ENCODE measurements at places on chromosomes 16 and 17.

- no peak for DNase-seq
Observed at GRCh38 chr16:70381604-70382342, 35.1 kb downstream of the DDX19A start.

- no peak for DNase-seq
Observed at GRCh38 chr17:22410136-22410535, 717.8 kb downstream of the KCNJ18 start.

DNA sequence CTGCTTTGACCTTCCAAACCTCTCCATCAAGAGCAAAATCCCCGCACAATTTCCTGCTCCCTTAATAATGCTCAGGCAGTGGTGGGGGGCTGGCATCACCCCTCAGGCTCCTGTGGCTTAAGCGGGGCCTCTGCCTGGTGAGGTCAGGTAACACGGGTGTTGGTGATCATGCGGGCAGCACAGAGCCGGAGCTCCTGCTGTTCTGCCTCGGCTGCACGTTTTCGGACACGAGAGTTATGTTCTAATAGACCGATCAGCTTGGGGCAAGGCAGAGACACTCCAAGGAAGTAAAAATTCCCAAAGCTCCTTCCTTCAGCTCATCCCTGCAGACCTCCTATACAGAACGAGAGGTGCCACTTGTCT lies 6.0 kb downstream of the NARF start:
- DNase-seq: no peak

DNA sequence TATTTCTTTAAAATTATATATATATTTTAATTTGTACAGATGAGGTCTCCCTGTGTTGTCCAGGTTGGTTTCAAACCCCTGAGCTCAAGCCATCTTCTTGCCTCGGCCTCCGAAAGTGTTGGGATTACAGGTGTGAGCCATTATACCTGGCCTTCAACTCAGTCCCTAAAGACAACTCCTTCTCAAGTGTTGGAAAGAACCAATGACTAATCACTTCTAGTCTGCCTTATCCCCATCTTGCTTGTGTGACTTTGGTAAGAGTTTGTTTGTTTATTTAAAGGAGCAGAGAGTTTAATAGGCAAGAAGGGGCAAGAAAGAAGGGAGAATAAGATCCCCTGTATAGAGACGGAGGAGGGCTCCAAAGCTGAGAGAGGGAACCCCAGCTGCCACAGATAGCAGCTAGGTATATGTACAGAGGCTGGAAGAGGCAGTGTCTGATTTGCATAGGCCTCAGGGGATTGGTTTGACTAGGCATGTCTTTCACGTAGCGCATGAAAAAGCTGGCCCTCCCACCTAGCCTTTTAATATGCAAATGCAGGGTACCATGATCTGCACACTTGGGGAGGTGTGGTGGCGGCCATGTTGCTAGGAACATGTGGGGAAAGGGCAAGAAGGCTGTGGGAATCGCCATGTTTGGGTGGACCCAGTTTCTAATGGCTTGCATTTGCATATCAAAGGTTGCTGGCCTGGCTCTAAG lies 21.5 kb downstream of the ABCC1 start:
- no peak for DNase-seq

GRCh38 chr17:18960803-18961511 lies 9.0 kb downstream of the SLC5A10 start:
- DNase-seq: no peak

DNA sequence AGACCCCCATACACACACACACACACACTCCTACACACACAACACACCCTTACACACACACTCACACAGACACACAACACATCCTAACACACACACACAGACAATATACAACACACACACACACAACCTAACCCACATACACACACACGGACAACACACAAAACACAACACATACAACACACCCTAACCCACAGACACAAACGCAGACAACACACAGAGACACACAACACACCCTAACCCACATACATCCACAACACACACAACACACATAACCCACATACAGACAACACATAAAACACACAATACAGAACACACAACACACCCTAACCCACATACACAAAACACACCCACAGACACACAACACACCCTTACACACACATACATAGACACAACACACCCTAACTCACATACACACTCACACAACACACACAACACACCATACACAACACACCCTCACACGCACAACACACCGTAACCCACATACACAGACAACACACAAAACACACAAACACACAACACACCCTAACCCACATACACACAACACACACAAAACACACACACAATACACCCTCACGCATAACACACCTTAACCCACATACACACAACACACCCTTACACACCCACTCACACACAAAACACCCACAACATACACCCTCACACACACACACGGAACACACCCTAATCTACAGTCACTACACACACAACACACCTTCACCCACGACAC lies 4.4 kb downstream of the ASGR1 start:
- DNase-seq: no peak

- no peak for DNase-seq
Observed at GRCh38 chr17:61454381-61455323, 2.4 kb downstream of the TBX4 start.

DNA sequence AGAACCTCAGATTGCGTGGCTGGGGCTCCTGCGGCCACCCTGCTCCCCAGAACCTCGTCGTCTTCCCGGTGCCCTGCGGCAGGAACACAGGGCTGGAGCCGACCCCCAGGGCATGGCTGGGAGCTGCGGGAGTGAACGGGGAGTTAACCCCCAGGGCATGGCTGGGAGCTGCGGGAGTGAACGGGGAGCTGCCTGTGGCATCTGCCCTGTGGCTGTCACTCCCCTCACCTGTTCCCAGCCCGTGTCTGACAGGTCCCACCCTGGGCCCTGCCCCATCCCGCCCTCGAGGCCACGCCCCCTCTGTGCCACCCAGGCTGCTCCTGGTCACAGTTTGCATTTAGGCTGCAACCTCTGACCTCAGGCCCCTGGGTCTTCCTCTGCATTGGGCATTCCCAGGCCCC lies 39.4 kb upstream of the ACSF3 start:
- no peak for DNase-seq

- DNase-seq: no peak
Observed at GRCh38 chr17:77443748-77444260, 303.0 kb downstream of the SEC14L1 start.

- DNase-seq: no peak
Observed at GRCh38 chr17:7141824-7142223, 27.2 kb upstream of the ASGR2 start.

DNA sequence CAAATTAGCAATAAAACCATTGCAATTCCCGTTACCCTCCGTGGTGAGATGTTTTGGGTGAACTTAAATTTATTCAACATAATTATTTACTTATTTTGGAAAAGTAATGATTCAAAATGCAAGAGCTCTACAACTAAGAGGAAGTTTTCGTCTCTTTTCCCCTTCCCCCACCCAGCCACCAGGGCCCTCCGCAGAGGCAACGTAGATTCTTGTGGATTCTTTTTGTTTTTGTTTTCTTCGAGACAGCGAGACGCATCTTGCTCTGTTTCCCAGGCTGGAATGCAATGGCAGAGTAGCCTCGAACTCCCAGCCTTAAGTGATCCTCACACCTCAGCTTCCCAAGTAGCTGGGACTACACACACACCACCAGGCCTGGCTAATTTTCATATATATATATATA lies 19.2 kb downstream of the CCDC40 start:
- DNase-seq: no peak

DNA sequence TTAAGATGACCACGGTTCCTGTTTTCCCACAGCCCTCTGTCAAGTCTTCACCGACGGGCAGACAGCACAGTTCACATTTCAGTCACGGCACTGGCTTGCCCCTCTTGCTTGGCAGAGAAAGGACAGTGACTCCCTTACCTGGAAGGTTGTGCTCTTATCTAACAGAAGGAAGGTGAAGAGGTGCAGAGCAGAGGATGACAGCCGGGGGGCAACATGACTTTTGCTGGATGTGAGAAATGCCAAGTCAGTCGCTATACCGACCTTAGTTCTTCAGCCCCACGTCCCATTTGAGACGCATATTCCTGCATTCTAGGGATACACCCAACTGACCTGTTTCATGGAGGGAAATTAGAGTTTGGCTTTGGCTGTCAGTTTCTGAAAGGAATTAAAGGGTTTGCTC lies 492.3 kb downstream of the NPIPA7 start:
- no peak for DNase-seq

- DNase-seq: no peak
Observed at GRCh38 chr17:74964988-74965622, 7.5 kb downstream of the HID1 start.

- no peak for DNase-seq
Observed at GRCh38 chr16:48212033-48212432, 32.1 kb upstream of the LONP2 start.

- no peak for DNase-seq
Observed at GRCh38 chr16:79282806-79283205, 317.7 kb downstream of the MAF start.

DNA sequence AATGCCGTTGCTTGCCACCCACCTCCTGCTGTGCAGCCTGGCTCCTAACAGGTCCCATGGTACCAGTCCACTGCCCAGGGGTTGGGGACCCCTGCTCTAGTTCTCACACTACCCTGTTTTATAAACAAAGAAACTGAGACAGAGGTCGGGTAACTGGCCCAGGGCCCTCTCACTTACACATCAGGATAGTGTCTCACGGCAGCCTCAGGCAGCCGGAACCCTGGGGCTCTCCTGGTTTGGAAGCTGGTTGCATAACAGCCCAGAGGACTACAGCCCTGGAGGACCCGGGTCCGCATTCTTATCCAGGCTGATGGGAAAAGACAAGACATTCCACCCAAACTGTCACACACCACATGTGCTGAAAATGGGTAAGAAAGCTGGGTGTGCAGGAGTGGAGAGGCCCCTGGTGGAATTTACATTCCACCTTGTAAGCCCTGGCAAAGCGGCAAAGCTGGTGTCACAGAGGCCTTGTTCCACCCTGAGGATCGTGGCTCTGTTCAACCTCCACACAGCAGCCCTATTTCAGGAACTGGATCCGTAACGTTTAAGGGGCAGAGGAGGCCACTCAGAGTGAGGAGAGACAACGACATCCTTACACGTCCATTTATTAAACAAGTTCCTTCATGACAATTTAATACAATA lies 9.8 kb downstream of the CMTM3 start:
- no peak for DNase-seq

GRCh38 chr16:69796285-69797118 lies 34.4 kb downstream of the WWP2 start:
- no peak for DNase-seq

- DNase-seq: no peak
Observed at GRCh38 chr17:17681744-17682292, 560 bp downstream of the RAI1 start.

Measured in vagina (tissue), 2 donors.